Activated T-cell treated with anti-CD3 and anti-CD28 coated beads, Interleukin-2, amount 50 U/mL, for 24 hours (primary cell): ENCODE measurements at places on chromosomes 16 and 17.

- H3K4me3 ChIP-seq = no peak overlapping the region
- peaks cover 12% of the 10 kb centered on the region for H3K4me1 ChIP-seq
- no peaks in the 10 kb centered on the region for H3K36me3 ChIP-seq
- no peak for DNase-seq
These were observed 10.6 kb downstream of the CA10 start for GRCh38 chr17:52147872-52148271.

DNA sequence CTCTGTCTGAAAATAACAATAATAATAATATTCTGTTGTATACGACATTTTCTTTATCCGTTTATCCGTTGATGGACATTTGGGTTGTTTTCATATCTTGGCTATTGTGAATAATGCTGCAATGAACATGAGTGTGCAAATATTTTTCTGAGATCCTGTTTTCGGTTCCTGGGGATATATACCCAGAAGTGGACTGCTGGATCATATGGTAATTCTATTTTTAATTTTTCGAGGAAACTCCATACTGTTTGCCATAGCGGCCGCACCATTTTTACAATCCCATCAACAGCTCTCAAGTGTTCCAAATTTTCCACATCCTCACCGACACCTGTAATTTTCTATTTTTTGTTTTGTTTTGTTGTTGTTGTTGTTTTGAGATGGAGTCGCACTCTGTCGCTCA is 5.3 kb upstream of the PRSS41 start:
- H3K4me1 ChIP-seq = no peaks in the 10 kb centered on the region
- H3K27me3 ChIP-seq = peaks cover 27% of the 10 kb centered on the region
- no peaks in the 10 kb centered on the region for H3K36me3 ChIP-seq

DNA sequence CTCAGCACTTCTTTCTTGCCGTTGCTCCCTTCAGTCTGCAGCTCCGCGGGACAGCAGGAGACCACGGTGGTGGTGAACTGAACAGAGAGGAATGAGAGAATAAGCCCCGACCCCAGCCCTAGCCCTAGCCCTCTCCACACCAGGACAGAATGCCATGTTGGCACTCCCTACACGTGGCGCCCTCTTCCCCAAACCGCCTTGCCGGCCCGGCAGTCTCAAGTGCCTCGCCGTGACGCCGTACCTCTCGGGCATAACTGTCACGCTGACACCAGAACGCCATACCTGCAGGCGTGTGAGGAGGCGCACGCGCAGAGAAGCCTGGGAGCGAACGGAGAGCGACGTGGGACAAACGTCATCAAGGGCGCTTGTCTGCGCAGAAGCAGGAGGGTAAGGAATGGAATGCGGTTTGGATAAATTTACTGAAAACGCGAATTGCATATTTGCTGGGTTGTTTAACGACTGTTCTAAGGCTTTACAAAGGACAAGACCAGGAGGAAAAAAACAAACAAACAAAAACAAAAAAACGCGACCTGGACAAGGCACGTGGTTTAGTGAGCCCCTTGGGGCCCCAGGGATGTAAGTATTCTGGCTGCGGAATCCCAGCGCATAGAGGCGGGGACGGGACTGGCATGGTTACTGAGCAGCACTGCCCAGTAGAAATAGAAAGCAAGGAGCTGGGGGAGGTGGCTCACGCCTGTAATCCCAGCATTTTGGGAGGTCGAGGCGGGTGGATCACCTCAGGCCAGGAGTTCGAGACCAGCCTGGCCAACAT is at the start of gene AARSD1:
Gene AARSD1 (minus strand): TSS at position 294 of the 772 bp plus-strand sequence. CDS start 14 bp downstream, at position 280.
- DNase-seq = peak; percentile 89
- peaks cover 27% of the 10 kb centered on the region for H3K4me1 ChIP-seq
- peaks cover 50% of the 10 kb centered on the region for H3K36me3 ChIP-seq
- H3K27ac ChIP-seq = peak within 1 kb of the TSS; percentile 98
- no peaks in the 10 kb centered on the region for H3K27me3 ChIP-seq

DNA sequence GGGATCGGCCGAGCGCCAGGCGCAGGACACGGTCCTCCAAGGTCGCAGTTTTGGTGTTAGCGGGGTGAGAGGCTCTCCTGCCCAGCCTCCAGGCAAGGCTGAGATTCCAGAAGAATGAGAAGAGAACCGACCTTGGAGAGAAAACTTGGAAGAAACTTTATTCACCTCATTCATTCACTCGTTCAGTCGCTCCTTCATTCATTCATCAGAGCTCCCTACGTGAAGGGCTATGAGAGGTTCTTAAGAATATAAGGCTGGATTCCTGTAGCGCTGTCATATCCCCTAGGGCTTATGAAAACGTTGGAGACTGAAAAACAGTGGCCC is 991 bp upstream of the MYH10 start:
- DNase-seq = no peak
- peak overlapping the region; percentile 94 for H3K4me3 ChIP-seq
- peaks cover 69% of the 10 kb centered on the region for H3K27me3 ChIP-seq
- H3K4me1 ChIP-seq = peaks cover 14% of the 10 kb centered on the region
- H3K36me3 ChIP-seq = peaks cover 3% of the 10 kb centered on the region

DNA sequence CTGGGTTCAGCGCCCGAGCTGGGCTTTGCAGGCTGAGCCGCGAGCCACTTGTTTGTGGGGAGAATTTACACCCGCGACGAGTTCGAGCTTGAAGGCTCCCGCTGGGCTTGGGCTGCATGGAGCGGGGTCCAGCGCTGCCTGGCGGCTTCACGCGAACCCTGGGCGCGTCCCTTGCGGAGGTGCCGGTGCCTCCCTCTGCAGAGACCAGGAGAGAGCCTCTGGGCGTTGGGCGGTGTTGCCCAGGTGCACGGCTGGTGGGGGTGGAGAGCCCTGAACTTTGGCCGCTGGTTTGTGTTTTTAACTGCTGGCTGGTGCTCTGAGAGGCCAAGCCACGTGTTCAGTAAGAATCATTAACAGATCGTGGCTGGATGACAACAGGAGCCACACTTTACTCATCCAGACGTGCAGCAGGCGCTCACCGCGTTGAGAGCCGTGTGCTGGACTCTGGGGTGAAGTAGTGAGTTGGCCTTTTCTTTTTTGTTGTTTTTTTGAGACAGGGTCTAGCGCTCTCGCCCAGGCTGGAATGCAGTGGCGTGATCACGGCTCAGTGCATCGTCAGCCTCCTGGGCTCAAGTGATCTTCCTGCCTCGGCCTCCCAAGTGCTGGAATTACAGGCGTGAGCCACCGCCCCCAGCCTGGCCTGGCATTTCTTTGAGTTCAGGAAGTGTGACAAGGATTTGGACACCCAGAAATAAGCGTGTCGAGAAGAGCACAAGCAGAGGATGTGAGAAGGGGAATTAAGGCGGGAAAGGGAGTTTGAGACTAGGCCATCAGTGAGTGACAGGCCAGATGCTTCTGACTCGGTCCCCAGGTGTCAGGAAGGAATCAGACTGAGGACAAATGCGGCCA is 827 bp downstream of the CDK10 start:
- H3K27ac ChIP-seq = peak overlapping the region; percentile 96
- peak overlapping the region; percentile 89 for H3K4me3 ChIP-seq
- H3K27me3 ChIP-seq = no peaks in the 10 kb centered on the region
- peaks cover 19% of the 10 kb centered on the region for H3K4me1 ChIP-seq
- peaks cover 60% of the 10 kb centered on the region for H3K36me3 ChIP-seq
- DNase-seq = no peak

GRCh38 chr16:55811811-55812210 is 21.1 kb downstream of the CES1 start:
- H3K27me3 ChIP-seq = peaks cover 46% of the 10 kb centered on the region
- H3K4me3 ChIP-seq = no peak overlapping the region
- no peaks in the 10 kb centered on the region for H3K4me1 ChIP-seq
- no peak for DNase-seq
